Stimulated activated naive CD8-positive, alpha-beta T cell treated with anti-CD3 and anti-CD28 coated beads, Interleukin-15, amount 100 ng/mL, for 72 hours (primary cell): ENCODE measurements at places on chromosomes 2 and 18.

GRCh38 chr2:191961556-191961955 is 114.7 kb upstream of the CAVIN2 start:
- DNase-seq, result no peak

DNA sequence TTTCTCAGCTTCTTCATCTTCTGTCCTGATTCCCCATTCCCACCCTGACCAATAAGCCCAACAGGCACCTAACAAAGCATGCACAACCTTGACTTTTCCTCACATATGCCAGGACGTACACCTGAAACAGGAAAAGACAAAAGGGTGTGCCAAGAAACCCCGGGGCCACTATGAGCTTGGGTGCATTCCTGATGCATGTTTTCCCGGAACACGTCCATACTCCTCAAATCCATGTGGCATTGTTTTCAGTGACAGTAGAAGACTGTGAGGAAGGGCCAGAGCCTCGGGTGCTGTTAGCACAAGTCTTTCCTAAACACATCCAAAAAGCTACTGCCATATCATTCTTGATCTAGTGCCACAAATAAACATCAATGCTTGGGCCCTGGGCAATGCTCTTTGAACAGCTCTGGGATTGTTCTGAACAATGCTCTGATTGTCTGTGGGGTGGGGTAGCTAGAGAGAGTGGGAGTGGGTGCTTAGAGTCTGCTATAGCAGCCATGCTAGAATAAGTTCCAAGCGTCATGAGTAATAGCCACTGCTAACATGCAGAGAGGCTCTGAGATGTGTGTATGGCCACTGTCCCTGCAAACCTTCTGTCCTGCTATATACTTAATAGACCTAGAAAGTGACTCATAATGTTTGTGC is 181.7 kb upstream of the CRIM1 start:
- no peak for DNase-seq

DNA sequence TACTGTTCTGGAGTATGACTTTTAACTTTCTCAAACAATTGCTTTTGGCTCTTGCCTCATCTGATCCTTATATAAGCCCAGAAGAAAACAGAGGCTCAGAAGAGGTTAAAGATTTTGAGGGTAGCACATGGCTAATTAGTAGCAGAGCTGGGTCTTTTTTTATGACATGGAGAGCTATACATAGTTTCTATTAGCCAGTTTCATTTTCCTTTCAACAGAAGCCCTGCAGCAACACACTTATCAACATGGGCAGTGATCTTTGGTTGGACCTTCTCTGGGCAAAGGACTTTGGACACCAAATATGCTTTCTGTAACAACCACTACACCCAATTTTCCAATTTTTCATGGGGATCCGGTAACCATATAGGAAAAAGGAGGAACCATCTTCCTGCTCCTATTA is 64.9 kb downstream of the NCKAP5 start:
- DNase-seq, result no peak

GRCh38 chr2:191625446-191625845 is 52.5 kb upstream of the NABP1 start:
- DNase-seq, result no peak

- DNase-seq, result no peak
Observed at GRCh38 chr2:183665425-183665824, 541.2 kb downstream of the NUP35 start.
